Left lung (tissue), 14 donors: ENCODE measurements at places on chromosomes 2 and 18. TPM values are rescaled to one million over a fixed set of nuclear protein-coding genes. Genes with fewer than 3 reads are reported as not detected.

DNA sequence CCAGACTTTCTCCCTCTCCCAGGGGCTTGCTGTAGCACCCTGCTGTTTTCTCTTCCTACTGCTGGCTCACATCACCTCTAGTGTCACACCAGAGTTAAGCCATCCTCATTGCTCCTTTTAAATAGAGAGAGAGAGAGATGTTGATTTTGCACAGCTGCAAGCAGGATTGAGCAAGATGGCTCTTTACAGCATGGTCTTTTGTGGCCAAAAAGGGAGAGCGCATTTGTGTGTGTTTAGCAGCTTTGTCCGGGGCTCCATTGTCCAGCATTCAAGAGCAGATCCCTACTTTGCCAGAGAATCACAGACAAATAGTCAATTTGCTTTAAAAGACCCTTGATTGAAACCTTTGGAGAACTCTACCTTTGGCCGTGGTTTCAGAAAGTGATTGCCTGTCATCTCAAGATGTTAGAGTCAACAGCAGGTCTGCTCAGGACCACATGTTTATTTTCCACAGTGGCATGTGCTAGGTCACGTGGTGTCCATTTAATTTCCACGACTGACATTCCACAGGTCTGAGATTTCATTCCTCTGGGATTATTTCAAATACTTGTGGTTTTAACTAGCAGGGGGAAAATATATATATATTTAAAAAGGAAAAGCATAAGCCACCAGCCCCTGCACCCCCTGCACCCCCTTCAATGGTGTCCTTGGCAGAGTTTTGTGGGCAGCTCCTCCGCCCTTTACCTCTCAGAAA lies 359.9 kb upstream of the SLC14A2 start:
- no peaks in the 10 kb centered on the region for H3K27me3 ChIP-seq
- peak overlapping the region; percentile 55 for H3K27ac ChIP-seq
- peaks cover 3% of the 10 kb centered on the region for H3K4me1 ChIP-seq
- no peak overlapping the region for H3K4me3 ChIP-seq

GRCh38 chr2:150889141-150889540 lies 372.5 kb downstream of the RBM43 start:
- no peak overlapping the region for H3K27ac ChIP-seq
- no peaks in the 10 kb centered on the region for H3K4me1 ChIP-seq
- H3K4me3 ChIP-seq = no peak overlapping the region
- H3K27me3 ChIP-seq = no peaks in the 10 kb centered on the region
- DNase-seq = no peak
- no peaks in the 10 kb centered on the region for H3K36me3 ChIP-seq

- H3K27me3 ChIP-seq = no peaks in the 10 kb centered on the region
- no peaks in the 10 kb centered on the region for H3K4me1 ChIP-seq
- no peak overlapping the region for H3K27ac ChIP-seq
- no peak overlapping the region for H3K4me3 ChIP-seq
These were observed 503.7 kb downstream of the ADCYAP1 start for GRCh38 chr18:1408376-1408775.

- no peaks in the 10 kb centered on the region for H3K36me3 ChIP-seq
- no peaks in the 10 kb centered on the region for H3K27me3 ChIP-seq
- DNase-seq = no peak
- no peaks in the 10 kb centered on the region for H3K4me1 ChIP-seq
These were observed 76.8 kb downstream of the ALPK2 start for GRCh38 chr18:58552057-58552461.

- no peak overlapping the region for H3K27ac ChIP-seq
- DNase-seq = no peak
- no peaks in the 10 kb centered on the region for H3K27me3 ChIP-seq
- no peak overlapping the region for H3K4me3 ChIP-seq
- no peaks in the 10 kb centered on the region for H3K36me3 ChIP-seq
These were observed 310.3 kb upstream of the RBMS1 start for GRCh38 chr2:160803881-160804280.

GRCh38 chr2:128726236-128726635 lies 407.6 kb upstream of the HS6ST1 start:
- H3K27me3 ChIP-seq = no peaks in the 10 kb centered on the region
- H3K4me3 ChIP-seq = no peak overlapping the region
- H3K27ac ChIP-seq = no peak overlapping the region
- H3K36me3 ChIP-seq = no peaks in the 10 kb centered on the region

The ZNF397 gene
- 26.0 TPM for total RNA-seq

The REEP1 gene
- total RNA-seq = 8.0 TPM

The THSD7B gene
- 0.13 TPM for total RNA-seq

The REG3G gene
- not detected for total RNA-seq
